ENCODE measurements at places on chromosomes 5 and 9. TPM values are rescaled to one million over a fixed set of nuclear protein-coding genes. Genes with fewer than 3 reads are reported as not detected.

ARHGEF39 gene
- 0.39 TPM for total RNA-seq

ZNF366 gene
- total RNA-seq = 33.7 TPM

PTGDS gene
- not detected for total RNA-seq

PPP1R26 gene
- 16.4 TPM for total RNA-seq

CTNND2 gene
- not detected for total RNA-seq

LCN1 gene
- total RNA-seq = not detected

OTP gene
- total RNA-seq = not detected

FAM169A gene
- 1.3 TPM for total RNA-seq

CDC25C gene
- total RNA-seq = 2.9 TPM

SNCAIP gene
- total RNA-seq = 18.4 TPM

ALDH7A1 gene
- 35.6 TPM for total RNA-seq

EDIL3 gene
- total RNA-seq = 29.7 TPM

PCDHGA4 gene
- total RNA-seq = 9.2 TPM

PFN3 gene
- total RNA-seq = not detected

PCDHGA9 gene
- total RNA-seq = 4.5 TPM

PCDHB5 gene
- total RNA-seq = 2.5 TPM

SLC45A2 gene
- total RNA-seq = not detected

TSSK1B gene
- not detected for total RNA-seq

CPLANE1 gene
- total RNA-seq = 21.6 TPM

FSTL4 gene
- not detected for total RNA-seq

SLIT3 gene
- total RNA-seq = 7.4 TPM

CCNO gene
- total RNA-seq = 0.70 TPM

SOWAHA gene
- not detected for total RNA-seq

SLC27A6 gene
- total RNA-seq = 0.29 TPM

GRXCR2 gene
- total RNA-seq = not detected
